ENCODE measurements at places on chromosomes 1 and 21.

DNA sequence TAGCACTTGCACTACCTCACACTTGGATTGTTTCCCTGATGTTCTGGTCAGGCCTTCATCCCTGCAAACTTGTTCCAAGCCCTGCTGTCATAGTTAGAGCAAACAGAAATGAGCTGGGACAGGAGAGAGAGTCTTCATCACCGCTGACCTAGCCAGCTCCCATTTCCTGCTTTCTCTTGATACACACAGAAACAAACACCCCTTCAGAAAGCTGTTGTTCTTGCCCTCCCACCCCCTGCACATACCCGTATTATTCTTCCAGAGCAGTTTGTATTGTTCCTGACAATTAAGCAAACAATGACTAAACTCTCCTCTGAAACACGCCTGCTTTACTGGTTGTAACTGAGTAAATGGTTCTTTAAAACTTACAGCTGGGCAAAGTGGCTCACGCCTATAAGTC lies 2.9 kb upstream of the SYT2 start:
- DNase-seq, result no peak

GRCh38 chr1:21293537-21294265 lies 3.4 kb upstream of the ECE1 start:
- peak; percentile 58 for DNase-seq

DNA sequence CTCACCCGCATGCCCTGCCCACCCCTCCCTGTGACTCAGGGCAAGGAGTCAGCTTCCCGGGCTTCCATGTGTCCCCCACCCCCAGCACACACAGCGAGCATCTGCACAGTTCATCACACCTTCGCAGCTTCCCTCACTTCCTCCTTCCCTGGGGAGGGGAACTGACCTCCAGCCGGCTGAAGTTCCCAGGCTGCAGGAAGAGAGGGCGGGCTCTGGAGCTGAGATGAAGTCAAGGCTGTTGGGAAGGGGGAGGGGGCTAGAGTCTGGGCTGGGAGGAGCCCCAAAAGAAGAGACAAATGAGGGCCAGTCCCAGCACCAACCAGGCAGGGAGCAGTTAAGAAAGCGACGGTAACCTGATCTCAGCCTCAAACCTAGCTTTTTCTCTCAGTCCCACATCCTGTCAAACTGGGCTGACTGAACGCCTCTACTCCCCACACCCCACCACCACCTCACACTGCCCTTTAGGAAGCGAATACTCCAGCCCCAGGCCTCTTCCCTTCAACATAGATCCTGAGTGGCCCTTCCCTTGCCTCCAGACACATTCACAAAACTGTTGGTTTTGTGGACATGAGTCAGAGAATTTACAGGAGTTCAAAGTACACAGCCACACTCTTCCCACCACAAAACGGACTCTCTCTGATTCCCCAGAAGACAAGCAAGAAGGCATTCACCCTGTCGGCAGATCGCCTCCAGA lies 1.8 kb downstream of the RHOC start:
- no peak for DNase-seq

GRCh38 chr1:183636334-183636682 lies 725 bp upstream of the ARPC5 start:
- no peak for DNase-seq

DNA sequence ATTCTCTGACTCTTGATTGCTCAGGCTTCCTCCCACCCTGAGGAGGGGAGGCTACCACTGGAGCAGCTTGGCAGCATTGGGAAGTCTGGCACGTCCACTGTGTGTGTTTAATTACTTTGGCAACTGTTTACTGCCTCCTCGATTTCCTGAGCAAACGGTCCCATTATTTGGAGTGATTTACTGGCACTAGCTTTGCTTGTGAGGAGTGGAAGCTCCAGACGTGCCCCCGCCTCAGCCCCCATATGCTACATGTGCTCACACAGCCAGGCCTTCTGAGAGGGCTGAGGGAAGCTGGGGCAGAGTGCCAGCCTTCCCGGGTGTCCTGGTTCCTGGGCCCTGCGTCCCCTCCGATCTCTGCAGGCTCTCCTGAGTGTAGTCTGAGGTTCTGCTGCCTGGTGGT lies 306.2 kb downstream of the PTPRU start:
- no peak for DNase-seq

DNA sequence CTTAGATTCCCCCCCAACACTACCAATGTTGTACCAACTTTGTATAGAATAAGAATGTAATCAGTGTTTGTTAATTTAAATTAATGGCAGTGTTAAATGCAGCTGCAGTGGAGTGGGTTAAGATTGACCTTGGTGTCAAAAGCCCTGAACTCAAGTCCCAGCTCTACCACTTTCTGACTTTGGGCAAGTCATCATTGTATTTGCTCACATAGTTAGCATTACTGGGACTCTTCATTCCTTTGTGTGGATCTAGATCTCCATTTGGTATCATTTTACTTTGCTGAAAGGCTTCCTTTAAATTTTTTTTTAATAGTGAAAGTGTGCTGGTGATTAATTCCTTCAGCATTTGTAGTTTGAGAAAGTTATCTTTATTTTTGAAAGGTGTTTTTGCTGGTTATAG lies 22.2 kb upstream of the PHGDH start:
- no peak for DNase-seq

DNA sequence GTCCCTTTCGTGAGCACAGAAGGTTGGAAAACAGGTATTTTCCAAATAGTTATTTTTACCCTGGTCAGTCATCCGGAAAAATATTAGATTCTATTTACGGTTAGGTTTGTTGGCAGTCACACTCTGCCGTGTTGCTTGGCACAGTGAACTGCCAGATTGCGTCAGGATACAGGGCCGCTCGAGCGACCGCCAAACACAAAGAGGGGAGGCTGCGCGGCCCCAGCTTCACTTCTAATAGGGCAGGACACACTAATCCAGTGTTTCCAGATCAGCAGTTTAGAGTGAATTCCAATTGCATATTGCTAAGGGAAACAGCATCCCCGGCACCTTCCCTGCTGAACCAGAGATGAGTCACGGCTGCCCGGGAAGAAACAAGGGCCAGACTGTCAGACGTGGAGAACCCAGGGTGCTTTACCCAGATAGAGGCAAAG lies 22.9 kb downstream of the UMODL1 start:
- no peak for DNase-seq

DNA sequence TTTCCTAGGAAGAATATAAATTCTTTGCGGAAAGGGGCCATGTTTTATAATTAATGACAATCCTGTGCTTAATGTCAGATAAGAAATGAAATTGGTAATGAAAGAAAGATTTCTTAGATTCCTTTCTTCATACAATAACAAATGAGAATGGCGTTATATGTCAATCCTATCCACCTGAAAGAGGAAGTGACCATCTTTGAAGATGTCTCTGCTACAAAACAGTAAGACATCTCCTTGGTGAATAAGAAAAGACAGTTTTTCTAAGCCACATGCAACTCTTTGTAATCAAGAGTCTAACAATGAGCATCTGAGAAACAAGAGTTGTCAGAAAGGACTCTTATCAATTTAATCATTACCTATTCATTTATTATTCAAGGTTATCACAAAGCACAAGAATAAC lies 286.0 kb downstream of the VAV3 start:
- no peak for DNase-seq

GRCh38 chr1:22137004-22137720 lies 5.7 kb downstream of the WNT4 start:
- DNase-seq, result no peak

DNA sequence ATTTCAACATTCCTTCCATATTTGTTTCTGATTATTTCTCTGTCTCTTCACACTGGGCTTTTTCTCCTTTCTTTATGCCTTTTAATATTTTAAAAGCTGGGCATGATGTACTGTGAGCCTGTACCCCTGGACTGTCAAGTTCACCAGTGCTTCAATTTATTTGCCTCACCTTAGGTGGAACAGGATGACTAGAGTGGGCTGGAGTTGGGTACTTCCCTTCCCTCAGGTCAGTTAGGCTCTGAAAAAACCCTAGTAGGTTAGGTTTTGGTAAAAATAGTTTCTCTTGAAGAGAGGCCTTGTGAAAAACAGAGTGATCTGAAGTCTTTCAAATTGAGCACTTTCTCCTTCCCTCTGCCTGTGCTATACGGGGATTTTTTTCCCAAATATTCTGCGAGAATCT lies 163.0 kb upstream of the LYPLAL1 start:
- no peak for DNase-seq

- no peak for DNase-seq
Observed at GRCh38 chr1:170692866-170693575, 29.1 kb downstream of the PRRX1 start.

DNA sequence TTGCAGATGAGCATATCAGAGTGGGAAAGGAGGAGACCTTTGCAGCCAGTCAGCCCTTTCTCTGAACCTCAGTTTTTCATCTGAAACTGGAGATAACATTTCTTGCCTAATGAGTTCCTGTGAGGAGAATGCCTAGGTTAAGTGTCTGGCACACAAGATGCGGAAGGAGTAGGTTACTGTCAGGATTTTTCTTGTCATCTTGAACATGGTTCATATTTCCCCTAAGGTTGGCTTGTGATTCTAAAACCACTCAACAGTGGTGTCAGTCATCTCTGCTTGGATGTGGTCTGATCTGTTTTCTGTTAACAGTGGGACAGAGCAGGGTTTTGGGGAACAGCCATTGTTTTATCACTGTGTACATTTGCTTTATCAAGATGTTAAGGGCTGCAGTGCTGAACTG lies 70.6 kb downstream of the TGFB2 start:
- no peak for DNase-seq

Data from activated CD8-positive, alpha-beta memory T cell treated with anti-CD3 and anti-CD28 coated beads, Interleukin-2, amount 50 U/mL, for 4 hours (primary cell).